ENCODE measurements at places on chromosomes 1 and 21.

DNA sequence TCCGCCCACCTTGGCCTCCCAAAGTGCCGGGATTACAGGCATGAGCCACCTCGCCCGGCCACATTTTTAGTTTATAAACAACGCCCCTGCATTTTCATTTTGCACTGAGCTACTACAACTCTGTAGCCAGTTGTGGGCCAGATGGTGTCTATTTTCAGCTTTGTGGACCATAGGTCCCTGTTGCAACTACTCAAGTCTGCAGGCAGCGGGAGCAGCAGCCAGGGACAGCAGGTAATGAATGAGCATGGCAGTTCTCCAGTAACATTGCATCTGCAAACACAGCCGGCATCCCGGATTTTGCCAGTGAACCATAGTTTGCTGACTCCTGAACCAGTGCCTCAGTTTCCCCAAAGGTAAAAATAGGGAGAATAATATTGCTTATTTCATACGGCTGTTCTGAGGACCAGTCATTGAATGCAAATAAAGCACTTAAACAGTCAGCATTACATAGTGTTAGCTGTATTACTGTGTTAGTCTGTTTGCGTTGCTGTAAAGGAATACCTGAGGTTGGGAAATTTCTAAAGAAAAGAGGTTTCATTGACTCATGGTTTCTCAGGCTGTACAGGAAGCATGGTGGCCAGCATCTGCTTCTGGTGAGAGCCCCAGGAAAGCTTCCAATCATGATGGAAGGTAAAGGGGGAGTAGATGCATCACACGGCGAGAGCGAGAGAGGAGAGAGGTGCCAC lies 65.5 kb upstream of the SLC45A1 start:
- DNase-seq, result no peak

DNA sequence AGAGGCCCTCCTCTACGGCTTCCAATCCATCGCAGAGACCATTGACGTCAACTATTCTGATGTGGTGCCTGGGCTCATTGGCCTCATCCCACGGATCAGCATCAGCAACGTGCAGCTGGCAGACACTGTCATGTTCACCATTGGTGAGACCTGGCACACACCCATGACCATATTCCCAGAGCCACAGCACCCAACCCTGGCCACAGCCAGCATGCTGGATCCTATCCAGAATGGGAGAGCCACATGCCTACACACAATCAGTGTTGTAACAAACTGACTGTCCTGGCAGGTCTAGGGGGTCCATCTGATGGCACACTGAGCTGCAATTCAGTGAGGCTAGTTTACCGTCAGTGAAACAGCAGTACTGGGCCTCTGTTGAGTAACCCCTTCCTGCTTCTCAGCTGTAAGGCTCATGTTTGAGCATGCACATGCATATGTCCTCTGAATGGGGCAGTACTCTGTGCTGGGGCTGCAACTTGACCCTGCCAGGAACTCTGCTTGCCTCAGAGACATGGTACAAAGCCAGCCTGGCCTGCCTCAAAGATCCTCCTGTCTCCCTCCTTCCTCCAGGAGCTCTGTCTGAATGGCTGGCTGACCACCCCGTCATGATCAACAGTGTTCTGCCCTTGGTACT lies 10.8 kb downstream of the IPO13 start:
- DNase-seq, result no peak

- DNase-seq, result peak; percentile 37
Observed at GRCh38 chr1:39091845-39092645, 65.9 kb downstream of the NDUFS5 start.

- DNase-seq, result no peak
Observed at GRCh38 chr1:38059635-38060250, 13.2 kb upstream of the POU3F1 start.

- no peak for DNase-seq
Observed at GRCh38 chr21:29304597-29304996, 5.9 kb downstream of the BACH1 start.

- DNase-seq, result no peak
Observed at GRCh38 chr1:206680279-206680678, 4.4 kb upstream of the MAPKAPK2 start.

DNA sequence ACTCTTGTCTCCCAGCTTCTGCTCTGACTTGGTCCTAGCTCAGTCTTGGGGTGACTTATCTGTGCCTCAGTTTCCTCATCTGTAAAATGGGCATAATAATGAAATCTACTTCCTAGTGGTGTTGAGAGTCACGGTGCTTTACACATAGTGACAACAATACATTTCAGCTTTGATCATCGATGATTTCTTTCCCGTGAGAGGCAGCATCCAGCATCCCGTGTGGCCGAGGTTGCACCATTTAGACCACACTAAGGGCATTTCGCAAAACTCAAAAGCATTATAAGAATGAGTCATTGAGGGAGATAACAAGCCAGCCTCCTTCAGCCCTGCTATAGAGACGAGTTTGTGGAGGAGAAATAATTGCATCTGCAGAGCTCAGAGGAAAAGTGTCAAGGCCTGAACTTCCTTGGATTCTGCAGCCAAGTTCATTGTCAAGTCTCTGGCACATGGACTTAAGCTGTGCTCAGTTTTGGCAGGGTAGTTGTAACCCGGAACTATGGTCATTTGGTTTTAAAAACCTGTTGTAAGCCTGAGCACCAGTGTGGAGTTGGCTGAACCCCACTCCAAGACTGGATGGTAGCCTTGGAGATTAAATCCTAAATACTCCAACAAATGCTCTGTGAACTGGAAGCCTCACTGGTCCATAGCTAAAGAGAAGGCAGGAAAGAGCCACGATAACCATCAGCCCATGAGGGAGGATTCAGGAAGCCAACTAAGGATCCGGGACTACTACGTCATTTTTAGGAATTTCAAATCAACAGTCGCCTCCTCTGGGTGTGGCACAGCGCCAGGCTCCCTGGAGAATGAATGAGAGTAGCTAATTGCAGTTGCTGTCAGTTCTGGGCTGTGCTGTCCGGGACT lies 64.2 kb downstream of the TCP10L start:
- no peak for DNase-seq

- DNase-seq, result no peak
Observed at GRCh38 chr1:47582891-47583608, 145.2 kb downstream of the FOXD2 start.

GRCh38 chr1:52225174-52225573 lies 83.3 kb downstream of the ZFYVE9 start:
- DNase-seq, result no peak

- peak; percentile 46 for DNase-seq
Observed at GRCh38 chr1:59976194-59977074, 49.9 kb upstream of the CYP2J2 start.

DNA sequence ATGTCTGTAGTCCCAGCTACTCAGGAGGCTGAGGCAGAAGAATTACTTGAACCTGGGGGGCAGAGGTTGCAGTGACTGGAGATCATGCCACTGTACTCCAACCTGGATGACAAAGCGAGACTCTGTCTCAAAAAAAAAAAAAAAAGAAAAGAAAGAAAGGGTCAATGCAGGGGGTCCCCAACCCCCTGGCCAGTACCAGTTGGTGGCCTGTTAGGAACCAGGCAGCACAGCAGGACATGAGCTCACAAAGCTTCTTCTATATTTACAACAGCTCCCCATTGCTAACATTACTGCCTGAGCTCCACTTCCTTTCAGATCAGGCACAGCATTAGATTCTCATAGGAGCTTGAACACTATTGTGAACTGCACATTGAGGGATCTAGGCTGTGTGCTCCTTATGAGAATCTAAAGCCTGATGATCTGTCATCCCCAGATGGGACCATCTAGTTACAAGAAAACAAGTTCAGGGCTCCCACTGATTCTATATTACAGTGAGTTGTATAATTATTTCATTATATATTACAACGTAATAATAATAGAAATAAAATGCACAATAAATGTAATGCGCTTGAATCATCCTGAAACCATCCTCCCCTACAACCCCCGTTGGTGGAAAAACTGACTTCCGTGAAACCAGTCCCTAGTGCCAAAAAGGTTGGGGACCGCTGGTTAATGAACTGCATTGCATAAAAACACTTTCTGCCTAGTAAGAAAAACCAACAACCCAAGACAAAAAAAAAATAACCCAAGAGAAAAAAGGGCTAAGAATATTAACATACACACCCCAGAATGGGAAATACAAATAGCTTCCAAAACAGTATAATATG lies 2.8 kb downstream of the ZBTB8OS start:
- DNase-seq, result no peak

DNA sequence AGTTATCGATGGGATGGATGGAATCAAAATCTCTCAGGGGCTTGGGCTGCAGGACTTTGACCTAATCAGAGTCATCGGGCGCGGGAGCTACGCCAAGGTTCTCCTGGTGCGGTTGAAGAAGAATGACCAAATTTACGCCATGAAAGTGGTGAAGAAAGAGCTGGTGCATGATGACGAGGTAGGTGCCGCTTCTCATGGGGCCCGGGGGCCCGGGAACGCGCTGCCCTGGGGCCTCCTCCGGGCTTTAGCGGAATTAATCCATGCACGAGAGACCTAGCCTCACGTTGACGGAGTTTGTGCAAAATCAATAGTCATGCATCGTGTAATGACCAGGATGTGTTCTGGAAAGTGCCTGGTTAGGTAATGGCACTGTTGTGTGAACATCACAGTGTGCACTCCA lies 43.8 kb downstream of the FAAP20 start:
- no peak for DNase-seq

- no peak for DNase-seq
Observed at GRCh38 chr21:45102391-45102932, 28.1 kb downstream of the ADARB1 start.

GRCh38 chr1:203049576-203050180 lies 23.4 kb downstream of the PPFIA4 start:
- DNase-seq, result no peak

GRCh38 chr1:84027368-84027767 lies 28.4 kb upstream of the TTLL7 start:
- no peak for DNase-seq

DNA sequence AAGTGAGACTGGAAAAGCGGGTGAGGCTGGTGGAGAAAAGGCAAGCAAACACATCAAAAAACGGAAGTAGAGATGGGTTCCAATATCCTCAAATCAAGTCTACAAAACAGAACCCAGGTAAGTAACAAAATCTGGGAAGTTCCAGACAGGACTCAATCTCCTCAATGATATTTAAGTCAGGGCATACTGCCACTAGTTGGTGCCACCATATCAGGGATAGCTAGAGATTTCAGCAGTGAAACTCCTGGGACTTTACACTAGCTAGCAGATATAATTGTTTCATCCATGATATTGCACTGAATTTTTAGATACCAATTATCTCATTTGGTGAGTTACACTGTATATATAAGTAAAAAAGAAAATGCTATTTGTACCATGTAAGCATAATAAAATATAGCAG lies 52.0 kb downstream of the EYA3 start:
- no peak for DNase-seq

- DNase-seq, result no peak
Observed at GRCh38 chr1:13540866-13541265, 27.1 kb upstream of the LRRC38 start.

DNA sequence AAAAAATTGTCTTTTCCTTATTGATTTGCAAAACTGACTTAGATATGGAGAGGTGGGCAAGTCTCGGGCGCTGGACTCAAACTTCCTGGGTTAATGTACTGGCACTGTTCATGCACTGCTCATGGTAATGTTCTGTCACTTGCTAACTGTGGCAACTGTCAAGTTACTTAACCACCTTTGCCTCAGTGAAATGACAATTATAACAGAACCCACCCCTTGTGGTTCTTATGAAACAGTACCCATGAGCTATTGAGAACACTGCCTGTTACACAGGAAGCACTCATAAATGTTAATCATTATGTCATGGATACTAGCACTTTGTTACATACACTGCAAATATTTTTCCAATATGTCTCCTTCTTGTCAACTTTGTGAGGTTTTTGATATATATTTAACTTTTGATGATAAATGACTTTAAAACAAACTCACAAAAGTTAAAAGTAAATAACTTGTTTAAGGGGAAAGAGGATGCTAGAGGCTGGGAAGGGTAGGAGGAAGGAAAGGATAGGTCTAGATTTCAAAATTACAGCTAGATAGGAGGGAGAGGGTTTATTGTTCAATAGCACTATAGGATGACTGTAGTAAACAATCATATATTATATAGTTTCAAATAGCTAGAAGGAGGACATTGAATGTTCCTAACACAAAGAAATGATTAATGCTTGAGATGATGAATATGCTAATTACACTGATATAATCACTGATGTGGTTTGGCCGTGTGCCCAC lies 342.5 kb downstream of the ADGRL2 start:
- DNase-seq, result no peak

DNA sequence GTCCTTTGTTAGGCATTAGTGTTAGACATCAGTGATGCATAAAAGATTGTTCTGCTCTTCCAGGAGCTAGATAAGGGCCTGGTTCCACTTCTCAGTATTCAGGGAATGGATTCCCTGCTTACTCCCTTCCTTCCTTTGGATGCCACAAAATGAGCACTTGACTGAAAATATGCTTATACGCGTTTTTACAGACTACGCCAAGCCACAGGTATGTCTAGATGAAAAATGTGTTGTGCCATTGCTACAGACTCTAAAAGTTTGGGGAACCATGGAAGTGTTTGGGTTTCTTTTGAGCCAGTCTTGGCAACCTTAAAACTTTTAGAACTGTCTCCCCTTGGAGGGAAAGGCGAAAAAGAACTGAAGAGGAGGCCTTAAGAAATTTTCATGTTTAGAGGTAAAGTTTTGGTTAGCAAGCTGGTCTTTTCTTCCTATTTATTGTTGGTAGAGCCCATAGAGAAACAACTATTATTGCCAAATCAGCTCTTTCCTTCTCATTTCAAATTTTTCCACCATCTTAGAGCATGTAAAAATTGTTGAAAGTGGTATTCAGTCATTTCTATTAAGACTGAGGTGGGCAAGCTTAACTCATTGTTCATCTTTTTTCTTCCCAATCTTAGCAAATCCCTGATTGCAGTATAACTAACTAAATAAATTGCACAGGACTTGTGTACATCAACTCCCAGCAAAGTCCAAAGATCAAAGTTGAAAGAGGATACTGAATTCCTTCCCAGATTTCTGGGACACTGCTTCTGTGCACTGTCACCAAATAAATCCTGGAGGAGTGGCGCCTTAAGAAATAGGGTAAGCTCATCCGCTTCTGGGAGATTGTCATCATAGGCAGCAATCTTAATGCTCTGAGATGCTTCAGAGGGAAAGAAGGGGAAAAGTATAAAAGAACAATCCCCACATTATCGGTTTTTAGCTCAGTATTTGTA lies 18.9 kb downstream of the FGGY start:
- DNase-seq, result no peak

GRCh38 chr1:94314222-94314858 lies 77.0 kb upstream of the ARHGAP29 start:
- DNase-seq, result no peak

DNA sequence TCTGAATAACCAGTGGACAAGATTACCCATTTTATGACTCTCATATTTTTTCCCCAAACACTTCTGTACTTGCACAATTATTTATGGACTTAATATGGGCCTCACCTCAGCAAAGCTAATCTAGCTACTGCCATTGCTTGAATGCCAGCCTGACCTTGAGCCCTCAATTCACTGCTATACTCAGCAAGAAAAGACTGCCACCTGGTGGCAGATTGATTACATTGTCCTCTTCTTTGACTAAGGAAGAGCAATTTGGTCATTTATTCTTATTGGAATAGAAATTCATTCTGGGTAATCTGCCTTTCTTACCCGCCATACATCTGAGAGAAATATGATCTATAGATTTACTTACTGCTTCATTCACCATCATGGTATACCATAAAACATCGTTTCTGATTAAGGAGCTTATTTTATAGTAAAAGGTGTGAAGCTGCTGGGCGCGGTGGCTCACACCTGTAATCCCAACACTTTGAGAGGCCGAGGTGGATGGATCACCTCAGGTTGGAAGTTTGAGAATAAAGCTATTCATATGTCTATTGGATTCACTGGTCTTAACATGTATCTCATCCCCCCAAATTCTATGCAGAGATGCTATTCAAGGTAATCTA lies 32.9 kb upstream of the DIPK1A start:
- DNase-seq, result peak; percentile 39
